ENCODE measurements at places on chromosomes 2 and 18.

DNA sequence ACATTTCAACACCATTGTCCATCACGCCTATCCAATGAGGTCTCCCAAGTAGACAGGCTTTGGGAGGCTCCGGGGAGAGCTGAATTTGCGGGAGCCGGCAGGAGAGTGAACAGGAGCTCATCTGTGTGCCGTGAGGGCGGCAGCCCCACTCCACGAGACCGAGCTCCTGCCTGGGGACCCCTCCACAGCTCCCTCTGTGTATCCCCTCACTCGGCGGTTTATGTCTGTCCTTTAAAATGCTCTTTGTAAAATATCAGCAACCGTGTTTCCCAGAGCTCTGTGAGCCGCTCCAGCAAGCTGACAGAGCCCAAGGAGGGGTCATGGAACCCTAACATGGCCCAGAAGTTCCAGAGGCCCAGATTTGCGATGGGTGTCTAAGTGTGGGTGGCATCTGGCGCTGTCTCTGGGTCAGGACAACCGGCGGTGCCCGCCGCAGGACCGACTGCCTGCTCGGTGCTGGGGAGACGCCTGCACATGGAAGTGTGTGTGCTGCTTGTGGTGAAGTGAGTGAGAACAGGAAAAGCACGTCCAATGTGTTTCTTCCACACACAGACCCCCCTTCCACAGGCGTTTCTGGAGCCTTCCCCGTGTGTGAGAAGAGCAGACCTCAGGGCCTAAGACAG lies 34.8 kb downstream of the SLC66A2 start:
- DNase-seq: no peak

DNA sequence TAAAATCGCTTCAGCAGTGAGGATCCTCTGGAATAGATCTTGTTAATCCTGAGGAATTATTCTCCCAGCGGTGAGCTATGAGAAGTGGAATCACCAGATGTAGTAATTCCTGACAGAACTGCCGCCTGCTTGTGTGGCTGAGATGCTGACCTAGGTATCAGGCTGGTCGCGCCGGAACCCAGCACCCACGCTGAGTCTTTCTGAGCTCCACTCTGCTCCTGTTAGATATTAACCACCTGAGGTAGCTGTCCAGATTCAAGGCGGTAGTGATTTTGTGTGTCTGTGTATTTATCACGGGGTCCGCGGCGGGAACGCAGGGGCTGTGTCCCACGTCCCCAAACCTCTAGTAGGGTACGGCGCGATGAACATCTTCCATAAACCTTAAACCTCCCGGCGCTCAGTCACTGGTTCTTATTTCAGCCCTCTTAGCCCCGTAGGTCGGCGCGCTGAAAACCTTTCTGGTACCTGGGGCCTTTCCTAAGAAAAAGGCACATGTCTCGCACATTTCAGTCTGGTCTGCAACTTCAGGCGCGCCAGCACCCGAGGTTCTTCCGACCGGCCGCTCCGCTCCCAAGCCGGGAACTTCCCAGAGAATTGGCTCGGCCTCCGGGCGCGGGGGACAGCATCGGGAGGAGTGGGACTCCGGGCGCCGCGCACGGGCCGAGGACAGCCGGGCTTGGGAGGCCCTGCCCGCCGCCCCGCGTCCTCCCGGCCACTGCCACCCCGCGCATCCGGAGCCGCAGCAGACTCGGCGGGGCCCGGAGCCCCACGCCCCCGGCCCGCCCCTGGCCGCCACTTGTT lies 542 bp upstream of the CNNM3 start:
- no peak for DNase-seq

DNA sequence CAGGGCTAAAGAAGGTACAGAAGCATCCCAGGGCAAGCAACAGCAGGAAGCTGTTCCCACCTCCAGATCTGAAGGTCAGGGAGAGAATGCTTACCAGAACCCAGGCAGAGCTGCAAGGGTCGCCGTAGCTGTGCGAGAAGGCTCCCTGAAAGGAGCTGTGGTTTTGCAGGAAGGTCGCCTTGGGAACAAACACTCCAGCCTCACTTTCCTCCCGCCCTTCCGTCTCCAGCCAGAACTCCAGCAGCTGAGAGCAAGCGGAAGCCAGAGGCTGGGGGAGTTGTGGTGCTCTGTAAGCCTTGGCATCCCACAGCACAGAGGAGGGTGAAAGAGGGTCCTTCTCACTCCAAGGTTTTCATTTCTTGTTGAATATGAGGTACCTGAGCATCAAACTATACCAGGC lies 18.3 kb upstream of the ICOS start:
- no peak for DNase-seq

GRCh38 chr2:56118474-56118873 lies 65.3 kb upstream of the CCDC85A start:
- DNase-seq: no peak

DNA sequence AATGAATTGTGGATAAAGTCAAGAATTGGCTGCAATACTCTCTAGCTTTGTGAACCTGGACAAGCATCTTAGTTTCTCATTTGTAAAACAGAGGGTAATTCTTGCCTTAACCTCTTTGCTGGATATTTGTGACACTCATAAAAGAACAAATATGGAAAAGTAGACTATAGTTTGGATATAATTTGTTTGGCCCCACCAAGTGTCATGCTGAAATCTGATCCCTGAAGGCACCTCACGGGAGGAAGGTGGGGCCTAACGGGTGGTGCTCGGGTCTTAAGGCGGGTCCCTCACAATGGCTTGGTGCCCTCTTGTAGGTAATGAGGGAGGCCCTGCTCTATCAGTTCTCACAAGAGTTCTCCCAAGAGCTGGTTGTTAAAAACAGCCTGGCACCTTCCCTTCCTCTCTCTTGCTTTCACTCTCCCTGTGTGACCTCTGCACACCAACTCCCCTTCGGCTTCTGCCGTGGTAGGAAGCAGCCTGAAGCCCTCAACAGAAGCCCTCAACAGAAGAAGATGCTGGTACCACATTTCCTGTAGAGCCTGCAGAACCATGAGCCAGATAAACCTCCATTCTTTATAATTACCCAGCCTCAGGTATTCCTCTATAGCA lies 37.4 kb downstream of the ARL4C start:
- no peak for DNase-seq

DNA sequence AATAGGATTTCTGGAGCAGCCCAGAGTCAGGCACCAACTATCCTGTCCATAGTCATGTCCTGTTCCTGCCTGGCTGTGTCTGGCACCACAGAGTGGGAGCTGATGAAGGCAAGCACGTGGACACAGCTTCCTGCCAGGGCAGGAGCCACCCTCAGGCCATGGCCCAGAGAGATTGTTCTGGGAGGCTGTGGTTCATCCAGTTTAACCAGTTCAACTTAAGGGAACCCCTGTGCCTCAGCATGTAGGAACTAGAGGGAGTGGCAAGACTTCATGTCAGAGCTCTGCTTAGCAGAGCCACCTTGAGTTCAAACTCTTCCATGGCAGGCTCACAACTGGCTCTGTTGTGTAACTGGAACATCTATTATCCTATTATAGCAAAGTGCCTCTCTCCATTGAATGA lies 73.2 kb upstream of the NCKAP5 start:
- no peak for DNase-seq

GRCh38 chr2:34705551-34706247 lies 1106.6 kb upstream of the FAM98A start:
- DNase-seq: no peak

DNA sequence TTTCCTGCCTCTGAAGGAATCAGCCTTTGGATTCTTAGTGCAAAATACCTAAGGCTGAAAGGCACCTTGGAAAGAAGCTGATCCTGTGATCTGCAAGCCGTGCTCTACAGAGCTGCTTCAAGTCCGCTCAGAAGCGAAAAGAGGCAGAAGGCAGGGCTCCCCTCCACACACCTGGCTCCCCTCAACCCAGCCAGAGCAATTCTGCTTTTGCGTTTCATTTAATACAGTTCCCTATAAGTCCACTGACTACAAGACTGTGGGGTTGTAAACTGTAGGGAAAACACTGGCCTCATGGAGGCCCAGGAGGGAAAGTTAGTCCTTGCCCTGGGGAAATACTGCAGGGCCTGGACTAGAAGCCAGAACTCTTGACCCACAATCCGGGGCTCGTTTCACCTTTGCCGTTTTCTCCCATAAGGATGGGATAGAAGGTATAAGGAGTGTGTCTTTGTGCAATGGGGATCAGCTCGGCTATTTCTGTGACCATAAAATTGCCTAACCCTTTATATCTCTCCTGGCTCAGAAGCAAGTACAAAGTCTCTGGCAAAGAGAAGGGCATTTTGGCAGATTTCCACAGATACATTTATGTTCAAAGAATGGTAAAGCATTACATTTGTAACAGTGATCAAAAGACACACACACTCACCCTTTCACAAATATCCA lies 95.8 kb upstream of the TEX51 start:
- DNase-seq: no peak

DNA sequence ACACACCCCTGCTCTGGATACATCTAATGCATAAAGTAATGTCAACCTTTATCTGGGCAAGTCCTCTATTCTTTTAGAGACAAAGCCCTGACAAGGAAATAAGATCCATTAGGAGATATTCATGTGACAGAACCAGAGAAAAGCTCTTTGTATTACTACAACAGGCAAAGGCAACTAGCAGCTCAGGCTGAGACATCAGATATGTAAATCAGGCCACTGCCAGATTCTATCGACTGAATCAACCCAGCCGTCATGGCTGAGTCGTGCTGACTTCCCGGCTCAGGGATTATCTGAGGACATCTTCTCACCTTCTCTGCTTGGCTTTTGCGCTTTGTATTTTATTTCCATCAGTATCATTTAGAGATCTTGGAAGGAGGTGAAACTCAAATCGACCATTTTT lies 294.5 kb downstream of the PLCL1 start:
- no peak for DNase-seq

DNA sequence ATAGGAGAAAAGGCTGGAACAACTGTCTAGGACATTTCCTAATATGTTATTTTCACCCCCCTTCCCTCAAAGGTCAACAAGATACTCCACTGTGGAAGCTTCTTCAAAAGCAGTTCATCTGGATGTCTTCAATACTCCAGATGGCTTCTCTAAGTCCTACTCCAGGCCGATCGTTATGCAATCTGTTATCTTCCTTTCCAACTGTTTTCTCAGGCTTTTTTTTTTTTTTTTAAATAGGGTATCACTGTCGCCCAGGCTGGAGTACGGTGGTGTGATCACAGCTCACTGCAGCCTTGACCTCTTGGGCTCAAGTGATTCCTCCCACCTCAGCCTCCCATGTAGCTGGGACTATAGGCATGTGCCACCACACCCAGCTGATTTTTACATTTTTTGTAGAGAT lies 26.3 kb downstream of the ATP8B1 start:
- DNase-seq: no peak

DNA sequence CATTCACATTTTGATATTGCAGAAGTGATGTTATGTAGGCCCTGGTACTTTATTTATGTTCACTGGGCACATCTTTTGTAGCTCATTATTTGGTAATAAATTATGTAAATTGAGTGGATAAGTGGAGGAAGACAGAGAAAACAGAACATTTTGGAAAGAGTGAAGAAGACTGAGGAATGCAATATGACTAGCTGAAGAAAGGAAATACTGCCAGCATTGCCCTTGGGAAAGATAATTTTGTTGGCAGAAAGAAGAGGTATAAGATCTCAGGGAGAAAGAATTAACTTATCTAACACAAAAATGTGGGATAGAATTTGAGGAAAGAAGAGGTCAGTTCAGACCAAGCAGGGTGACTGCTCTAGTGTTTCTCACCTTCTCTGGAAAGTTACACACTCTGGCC lies 118.8 kb downstream of the TTC27 start:
- no peak for DNase-seq

DNA sequence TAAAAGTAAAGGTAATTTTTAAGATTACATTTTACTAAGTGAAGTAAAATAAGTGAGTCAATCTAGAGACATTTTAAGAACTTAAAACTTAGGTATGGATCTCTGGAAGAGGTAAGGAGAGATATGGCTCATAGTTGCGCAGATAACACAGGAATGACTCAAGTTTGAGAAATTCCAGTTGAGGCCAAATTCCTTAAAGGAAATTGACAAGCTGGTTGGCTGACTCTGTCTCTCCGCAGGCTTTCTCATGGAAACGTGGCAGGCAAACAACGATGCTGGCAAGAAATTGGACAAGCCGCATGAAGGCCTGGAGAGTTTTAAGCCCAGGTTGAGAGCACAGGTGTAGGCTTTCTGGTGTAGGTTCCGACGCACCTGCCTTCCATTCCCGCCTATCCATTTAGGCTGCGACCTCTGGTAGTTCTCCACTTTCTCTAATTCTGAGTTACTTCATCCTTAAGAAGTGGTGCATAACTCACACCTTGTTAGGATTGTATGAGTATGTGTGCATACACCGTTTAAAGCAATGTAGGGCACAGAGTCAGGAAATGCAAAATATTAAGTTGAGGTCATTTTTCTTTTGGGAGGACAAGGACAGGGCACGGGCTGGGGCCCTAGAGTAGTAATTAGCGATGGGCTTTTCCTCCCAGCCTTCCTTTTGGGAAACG lies 589 bp upstream of the DAW1 start:
- no peak for DNase-seq

GRCh38 chr2:5982193-5982902 lies 290.2 kb downstream of the SOX11 start:
- DNase-seq: no peak

GRCh38 chr2:236167297-236168109 lies 683 bp downstream of the GBX2 start:
- DNase-seq: no peak

- DNase-seq: peak; percentile 77
These were observed 84.1 kb upstream of the POMC start for GRCh38 chr2:25252291-25253152.

- DNase-seq: no peak
These were observed 123.8 kb upstream of the WDSUB1 start for GRCh38 chr2:159410276-159410675.
